ENCODE measurements at places on chromosomes 1 and 21.

DNA sequence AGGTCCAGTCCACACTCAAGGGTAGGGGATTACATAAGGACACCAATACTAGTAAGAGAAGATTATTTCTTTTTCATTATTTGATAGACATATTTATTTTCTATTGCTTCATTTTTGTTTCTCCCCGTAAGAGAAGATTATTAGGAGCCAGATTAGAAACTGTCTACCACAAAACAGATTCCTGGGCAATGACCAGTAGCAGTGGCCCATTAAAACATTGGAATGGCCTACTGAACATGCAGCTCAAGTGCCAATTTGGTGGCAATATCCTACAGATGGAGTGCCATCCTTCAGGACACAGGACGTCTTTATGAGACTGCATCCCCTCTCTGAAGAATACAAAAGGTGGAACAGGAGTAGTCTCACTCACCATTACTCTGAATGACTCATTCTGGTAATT lies 34.0 kb upstream of the ARHGAP29 start:
- DNase-seq, result no peak

DNA sequence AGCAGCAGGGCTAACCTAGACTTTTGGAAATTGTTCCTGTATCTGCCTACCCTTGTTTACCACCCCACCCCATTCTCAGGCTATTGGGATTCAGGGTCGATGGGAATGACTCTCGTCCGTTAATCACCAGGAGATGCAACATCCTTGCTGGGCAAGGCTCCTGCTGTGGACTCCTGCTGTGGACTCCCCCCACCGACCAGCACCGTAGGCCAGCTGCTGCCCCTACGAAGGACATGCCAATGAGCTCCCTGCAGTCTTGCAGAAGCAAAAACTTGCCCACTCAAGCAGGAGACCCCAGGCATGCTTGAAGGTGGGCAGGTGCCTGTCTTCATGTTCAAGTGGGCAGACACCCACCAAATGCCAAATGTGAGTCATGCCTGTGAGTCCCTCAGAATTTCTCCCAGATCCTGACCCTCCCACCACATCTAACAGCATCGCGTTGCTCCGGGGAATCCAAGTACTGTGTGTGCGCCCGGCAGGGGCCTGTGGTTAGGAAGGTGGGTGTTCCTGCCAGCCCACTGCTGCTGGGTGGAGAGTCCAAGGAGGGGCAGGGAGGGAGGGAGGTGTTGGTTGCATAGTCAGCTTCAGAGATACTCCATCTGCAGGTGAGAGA lies 41.7 kb upstream of the SOX13 start:
- DNase-seq, result no peak

DNA sequence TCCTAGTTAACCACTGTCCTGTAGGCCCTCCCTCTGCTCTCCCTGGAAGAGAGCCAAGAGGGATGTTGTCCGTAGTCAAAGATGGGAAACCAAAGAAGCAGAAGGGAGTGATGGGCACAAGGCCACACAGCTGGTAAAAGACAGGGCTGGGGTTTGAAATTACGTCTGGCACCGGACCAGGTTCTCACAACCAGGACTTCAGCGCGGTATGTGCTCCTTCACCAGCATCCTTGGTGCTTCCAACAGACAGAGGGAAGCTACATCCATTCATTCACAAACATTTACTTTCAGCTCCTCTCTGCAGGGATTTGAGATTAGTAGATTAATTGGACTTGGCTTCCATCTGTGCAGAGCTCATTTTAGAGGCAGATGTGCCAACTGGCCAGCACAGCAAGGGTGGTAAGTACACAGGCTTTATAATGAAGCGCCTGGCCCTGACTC lies 191.2 kb downstream of the TRABD2B start:
- DNase-seq, result no peak

GRCh38 chr1:52834798-52835197 lies 7.8 kb upstream of the ZYG11A start:
- no peak for DNase-seq

DNA sequence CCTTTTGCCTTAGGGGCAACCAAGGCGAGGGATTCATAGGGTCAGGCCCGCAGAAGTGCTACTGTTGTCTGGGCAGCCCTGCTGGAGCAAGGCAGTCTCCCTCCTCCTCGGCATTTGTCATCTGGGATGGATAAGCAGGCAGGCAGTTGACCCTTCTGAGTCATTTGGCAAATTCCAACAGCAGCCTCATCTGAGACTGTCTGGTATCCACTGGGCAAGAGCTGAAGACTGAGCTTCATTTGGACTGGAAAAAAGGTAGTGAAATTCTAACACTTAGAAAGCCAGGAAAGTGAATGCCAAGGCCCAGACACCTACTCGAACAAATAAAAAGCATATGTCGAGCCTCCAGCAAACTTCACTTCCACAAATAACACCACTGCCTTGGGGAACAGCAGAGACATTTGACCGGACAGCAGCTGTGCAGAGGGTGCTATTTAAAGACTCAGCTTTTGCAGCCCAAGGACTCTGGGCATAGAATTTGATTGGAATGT lies 4.0 kb upstream of the ZBTB40 start:
- no peak for DNase-seq

- DNase-seq, result no peak
These were observed 14.5 kb downstream of the KIAA0040 start for GRCh38 chr1:175178056-175178455.

GRCh38 chr1:182281541-182281940 lies 110.0 kb downstream of the GLUL start:
- no peak for DNase-seq

- DNase-seq, result peak; percentile 48
These were observed 59.8 kb upstream of the MORC3 start for GRCh38 chr21:36260030-36260787.
